ENCODE measurements at places on chromosomes 6 and 20.

GRCh38 chr6:10886691-10887502 is at the start of gene SYCP2L:
TSS of gene SYCP2L (plus strand) at chr6:10887052. CDS start at chr6:10887127, 75 bp downstream.
- DNase-seq = peak; percentile 8

DNA sequence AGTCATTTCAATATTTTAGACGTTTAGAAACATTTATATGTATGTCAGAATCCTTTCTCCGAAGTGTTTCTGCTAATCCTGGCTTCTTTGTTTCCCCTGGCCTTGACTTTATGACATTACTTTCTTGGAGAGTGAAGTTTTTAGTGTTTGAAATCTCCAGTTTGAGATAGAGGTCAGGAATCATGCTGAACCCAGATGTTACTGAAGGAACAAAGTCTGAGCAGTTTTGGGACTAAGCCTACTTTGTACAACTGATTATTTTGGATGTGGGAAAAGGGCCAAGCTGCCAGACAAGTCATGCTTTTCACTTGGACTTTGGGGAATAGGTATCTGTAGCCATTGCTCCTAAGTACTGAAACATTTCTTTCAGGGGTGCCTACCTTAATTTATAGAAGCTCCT is 2.3 kb downstream of the RNF144B start:
- DNase-seq = no peak

DNA sequence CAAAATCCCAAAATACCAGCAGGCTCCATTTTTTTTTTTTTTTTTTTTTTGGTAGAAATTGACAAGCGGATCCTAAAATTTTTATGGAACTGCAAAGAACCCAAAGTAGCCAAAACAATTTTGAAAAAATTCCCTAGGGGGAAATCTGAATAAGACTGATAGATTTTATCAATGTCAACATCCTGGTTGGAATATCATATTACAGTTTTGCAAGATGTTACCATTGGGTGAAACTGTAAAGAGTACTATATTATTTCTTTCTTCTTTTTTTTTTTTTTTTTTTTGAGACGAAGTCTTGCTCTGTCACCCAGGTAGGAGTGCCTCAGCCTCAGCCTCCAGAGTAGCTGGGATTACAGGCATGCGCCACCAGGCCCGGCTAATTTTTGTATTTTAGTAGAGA is 29.4 kb upstream of the BEND3 start:
- no peak for DNase-seq

- no peak for DNase-seq
Observed at GRCh38 chr20:44858606-44859360, 26.7 kb upstream of the YWHAB start.

- DNase-seq = no peak
Observed at GRCh38 chr6:133241901-133242636, 912 bp downstream of the EYA4 start.

- no peak for DNase-seq
Observed at GRCh38 chr6:111291336-111292259, 191.4 kb downstream of the REV3L start.

DNA sequence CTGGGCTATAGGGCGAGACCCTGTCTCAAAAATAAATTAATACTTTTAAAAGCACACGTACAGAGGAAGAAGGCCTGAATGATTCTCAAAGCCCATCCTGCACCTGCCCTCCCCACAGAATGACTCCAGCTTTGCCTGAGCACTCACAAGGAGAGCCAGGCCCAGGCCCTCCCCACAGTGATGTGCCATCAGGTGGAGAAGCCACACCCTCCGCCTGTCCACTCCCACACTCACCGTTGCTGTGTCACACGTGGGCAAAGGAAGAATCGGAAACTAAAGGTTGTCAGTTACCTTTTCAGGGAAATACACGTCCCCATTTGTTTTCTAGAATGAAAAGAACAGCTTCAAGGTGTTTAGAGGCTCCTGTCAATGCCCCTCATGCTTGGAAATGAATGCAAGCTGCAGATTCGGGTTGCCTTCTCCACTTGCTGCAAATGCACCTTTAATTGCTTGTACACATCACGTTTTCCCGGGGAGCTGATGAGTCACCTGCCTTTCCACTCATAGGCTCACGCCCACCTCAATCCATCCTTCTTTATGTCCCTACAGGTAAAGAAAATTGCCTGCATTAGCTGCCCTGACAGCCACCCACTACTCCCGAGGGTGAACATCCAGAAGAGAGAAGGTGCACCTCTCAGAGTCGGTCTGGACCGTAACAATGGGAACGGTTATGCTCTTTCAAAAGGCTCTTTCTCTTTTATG is 45.5 kb upstream of the AFDN start:
- peak; percentile 77 for DNase-seq

DNA sequence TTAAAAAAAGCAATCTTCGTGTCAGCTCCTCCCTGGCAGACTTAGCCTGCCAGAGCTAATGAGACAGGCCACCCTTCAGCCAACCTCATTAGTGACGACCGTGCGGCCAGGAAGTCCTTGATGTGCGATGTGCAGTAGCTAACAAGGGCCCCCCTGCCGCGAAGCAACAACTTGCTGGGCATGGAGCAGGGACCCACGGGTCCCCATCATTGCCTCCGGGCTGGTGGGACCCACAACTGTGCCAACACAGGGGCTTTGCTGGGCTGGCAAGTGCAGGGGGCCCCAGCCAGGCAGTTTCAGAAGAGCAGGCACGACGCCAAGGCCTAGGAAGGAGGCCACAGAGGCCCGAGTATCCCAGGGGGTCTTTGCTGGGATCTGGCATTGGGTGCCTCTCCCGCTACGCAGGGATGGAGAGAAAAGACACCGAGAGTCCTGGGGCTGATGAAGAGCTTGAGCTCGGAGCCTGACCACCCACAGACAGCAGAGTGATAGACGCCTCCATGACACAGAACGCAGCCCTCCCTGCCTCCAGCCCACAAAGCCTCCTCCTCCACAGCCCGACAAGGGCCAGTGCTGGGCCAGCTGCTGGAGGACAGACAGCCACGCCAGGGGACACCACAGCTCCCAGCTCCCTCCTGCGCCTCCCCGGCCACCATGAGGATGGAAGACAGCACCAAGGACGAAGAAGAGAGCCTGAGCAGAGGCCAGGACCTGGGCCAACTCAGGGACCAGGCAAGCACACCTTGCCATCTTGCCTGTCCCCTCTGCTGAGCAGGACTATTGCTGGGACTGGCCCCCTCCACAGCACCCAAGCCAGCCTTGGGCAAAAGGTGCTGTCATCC is 96.6 kb downstream of the YTHDF1 start:
- no peak for DNase-seq

GRCh38 chr6:10396785-10397184 is 18.1 kb downstream of the TFAP2A start:
- no peak for DNase-seq

Data from NCI-H1436 (cell line).